Kasumi-1 (cell line): ENCODE measurements at places on chromosomes 7 and 10.

- DNase-seq, result peak; percentile 79
Observed at GRCh38 chr7:138705167-138705566, 4.0 kb upstream of the SVOPL start.

GRCh38 chr10:124566981-124567835 lies 105.6 kb downstream of the LHPP start:
- no peak for DNase-seq

DNA sequence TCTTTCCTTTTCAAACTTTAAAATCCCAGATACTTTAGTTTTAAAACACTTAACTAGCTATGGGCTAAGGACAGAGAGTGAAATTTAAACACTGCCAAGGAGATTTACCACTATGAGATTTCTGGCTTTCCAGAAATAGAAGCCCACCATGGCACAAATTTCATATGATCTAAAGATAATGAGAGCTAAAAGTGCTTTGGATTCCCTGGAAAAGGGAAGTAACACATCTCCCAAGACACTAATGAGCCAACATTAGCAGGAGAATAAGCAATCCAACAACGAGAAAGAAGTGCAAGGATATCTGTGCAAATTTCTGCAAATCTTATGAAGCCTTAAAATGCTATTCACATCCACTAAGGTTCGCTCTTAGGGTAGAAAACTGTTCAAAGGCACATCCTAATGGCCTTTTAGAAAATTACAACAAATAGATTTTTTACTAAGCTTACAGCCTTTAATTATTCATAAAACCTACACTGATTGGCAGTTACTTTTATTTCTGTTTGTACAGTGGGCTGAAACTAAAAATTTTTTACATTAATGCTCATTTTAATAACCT lies 100.3 kb downstream of the RAPGEF5 start:
- no peak for DNase-seq

DNA sequence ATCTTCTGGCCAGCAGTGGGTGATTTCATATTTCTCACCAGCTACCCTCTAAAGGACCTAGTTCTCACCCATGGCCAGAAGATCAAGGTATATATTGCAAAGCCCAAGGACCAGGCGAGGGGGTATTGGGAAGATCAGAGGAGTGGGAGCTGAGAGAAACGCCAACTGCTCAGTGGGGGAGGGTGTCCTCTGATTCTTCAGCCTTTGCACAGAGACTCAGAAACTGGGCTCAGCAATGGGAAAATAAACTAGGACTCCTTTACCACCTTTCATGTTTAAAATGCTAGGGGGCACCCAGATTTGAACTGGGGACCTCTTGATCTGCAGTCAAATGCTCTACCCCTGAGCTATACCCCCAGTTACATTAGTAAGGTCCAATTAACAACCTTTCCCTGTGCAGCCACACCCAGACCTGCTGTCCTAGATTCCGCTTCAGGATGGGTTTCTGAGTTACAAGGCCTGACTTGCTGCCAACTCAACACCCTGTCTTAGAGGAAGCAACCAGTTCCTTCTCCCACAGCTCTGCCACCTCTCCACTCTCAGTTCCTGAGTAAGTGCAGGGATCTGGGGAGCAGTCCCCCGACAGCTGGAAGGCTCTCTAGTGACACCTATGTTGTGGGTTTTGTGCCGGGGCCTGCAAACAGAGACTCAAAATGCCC lies 93.5 kb downstream of the ZNF783 start:
- DNase-seq, result no peak

- no peak for DNase-seq
Observed at GRCh38 chr7:22447008-22447407, 53.0 kb downstream of the STEAP1B start.

DNA sequence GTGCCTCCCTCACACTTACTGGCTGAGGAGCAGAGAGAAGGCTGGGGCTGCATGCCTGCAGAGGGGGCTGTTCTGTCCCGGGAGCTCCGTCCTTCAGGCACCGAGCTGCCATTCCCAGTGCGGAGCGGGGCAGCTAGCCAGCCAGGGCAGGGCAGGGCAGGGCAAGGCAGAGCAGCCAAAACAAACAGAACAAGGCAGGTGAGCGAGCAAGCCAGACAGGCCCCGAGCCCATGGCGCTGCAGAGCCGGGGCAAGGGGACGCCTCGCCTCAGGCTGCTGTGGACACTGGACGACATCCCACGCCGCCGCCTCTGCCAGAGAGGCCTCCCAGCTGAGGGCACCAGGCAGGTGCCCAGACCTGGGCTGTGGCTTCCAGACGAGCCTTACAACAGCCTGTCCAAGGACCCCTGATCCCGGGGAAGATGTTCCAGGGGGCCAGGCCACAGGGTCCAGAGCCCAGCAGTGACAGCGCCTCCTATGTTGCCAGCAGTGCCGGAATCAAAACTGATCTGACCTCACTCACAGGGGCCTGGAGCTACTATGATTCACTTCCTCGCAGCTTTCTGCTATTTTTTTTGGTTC lies 8.2 kb upstream of the NDST2 start:
- peak; percentile 88 for DNase-seq

DNA sequence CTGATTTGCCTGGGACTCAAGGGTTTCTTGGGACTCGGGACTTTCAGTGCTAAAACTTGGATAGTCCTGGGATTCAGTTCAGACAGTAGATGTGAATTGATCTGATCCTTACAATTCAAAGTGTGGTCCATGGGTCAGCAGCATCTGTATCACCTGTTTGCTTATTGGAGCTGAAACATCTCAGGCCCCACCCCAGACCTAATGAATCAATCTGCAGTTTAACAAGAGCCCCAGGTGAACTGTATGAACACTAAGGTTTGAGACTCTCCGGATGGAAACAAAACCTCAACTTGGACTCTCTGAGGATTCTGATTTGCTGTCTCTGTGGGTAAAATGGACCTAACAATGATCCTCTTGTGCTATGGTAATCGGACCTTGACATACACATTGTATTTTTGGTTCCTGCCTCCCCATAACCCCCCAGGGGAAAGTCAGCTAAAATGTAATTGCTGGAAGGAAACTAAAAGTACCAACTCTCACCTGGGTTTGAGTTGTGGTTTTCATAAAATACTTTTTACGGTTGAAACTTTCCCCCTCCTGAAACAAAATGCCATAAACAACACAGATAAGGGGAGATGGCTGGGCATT lies 11.7 kb downstream of the CYP26A1 start:
- no peak for DNase-seq

DNA sequence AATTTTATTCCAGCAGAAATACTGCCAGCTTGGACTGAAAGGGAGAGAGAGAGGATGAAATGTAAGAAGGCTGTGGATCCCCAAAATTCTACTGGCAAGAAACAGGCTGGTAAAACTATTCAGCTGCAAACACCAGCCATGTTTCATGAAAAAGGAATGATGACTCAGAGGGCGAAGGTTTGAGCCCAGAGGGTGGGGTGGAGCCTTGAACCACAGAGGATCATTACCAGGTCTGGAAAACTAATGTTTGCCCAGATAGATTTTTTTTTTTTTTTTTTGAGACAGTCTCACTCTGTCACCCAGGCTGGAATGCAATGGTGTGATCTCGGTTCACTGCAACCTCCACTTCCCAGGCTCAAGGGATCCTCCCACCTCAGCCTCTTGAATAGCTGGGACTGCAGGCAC lies 41.7 kb upstream of the NRF1 start:
- DNase-seq, result no peak

DNA sequence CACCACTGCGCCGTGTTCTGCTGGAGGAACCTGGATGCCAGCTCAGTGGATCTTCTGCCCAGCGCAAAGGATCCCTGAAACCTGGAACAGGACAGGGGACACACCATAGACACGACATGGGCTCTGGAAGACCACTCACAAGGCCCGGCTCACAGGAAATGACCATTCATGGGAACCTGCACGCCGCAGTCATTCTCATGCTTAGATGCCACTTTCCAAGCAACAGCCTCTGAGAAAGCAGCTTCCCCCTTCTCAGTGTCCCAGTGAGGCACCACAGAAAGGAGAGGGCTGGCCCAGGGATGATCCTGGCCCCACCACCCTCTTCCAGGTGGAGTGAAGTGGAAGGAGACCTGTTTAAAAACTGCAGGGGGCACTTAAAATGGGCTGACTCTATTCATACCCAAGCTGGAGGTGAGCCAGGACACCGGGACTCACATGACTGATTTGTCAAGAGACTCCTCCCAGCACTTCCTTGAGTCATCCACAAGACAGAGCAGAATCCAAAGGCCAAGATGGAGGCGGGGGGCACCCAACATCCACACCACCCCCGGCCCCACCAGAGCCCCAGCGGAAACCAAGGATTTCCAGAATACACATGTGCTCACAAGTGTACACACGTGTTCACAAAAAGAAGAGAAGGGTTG lies 11.2 kb downstream of the CTBP2 start:
- peak; percentile 59 for DNase-seq

DNA sequence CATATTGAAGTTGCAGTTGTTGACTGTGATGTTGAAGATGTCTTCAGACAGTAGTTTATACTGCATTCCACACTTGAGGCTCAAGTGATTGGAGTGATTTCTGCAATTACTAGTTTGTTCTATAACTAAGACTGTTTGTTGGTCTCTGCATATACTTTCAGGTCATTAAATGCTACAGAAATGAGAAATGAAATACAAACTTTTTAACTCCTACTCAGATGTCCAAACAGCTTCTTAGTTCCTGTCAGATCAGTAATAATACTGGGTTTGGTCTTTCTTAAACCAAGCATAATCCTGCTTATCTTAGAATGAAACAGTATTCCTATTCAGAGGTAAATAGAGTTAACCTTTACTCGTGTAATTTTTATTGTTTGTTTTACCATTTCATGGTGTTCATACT lies 115.9 kb downstream of the CCNY start:
- no peak for DNase-seq

GRCh38 chr7:38704751-38705150 lies 73.6 kb upstream of the AMPH start:
- DNase-seq, result no peak

DNA sequence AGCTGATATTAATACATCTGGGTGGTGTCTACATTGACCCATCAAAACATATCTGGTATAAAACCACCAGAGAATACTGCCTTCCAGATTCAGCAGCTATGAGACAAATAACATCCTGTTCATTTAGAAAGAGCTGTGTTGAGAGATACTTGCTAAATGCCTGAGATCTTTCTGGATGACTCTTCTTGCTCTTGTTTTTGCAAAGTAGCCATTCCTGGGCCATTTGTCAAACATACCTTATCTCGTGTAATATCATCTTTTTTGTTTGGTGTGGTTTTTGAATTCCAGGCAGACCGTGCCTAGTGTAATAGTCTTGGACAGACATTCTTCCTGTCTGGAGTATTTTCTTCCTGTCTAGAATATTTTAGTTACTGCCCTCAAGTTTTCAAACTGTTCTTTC lies 74.7 kb upstream of the PRR15 start:
- DNase-seq, result no peak

DNA sequence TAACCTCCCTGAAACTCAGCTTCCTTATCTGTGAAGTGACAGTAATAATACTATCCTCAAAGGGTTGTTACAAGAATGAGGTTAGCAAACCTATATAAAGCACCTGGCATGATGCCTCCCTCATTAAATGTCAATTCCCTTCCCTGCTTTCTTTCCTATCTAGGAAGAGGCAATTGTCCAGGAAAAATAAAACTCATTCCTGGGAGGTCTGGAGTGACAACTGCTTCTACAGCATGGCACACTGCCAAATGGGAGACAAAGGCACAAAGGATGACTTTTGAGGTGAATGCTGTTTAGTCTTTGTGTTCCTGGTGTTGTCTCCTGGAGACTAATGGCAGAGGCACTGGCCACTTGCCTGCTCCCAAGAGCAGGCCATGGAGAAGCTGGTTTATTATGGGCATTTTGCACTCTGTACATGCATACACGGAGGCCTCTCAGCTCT lies 32.2 kb upstream of the PDE1C start:
- DNase-seq, result no peak

- DNase-seq, result no peak
Observed at GRCh38 chr7:78473021-78473420, 674.4 kb downstream of the PHTF2 start.

- DNase-seq, result no peak
Observed at GRCh38 chr10:2970190-2970823, 97.0 kb upstream of the PFKP start.

- no peak for DNase-seq
Observed at GRCh38 chr7:93367254-93367653, 135.1 kb downstream of the VPS50 start.

GRCh38 chr7:19011212-19011611 lies 106.2 kb downstream of the TWIST1 start:
- no peak for DNase-seq

DNA sequence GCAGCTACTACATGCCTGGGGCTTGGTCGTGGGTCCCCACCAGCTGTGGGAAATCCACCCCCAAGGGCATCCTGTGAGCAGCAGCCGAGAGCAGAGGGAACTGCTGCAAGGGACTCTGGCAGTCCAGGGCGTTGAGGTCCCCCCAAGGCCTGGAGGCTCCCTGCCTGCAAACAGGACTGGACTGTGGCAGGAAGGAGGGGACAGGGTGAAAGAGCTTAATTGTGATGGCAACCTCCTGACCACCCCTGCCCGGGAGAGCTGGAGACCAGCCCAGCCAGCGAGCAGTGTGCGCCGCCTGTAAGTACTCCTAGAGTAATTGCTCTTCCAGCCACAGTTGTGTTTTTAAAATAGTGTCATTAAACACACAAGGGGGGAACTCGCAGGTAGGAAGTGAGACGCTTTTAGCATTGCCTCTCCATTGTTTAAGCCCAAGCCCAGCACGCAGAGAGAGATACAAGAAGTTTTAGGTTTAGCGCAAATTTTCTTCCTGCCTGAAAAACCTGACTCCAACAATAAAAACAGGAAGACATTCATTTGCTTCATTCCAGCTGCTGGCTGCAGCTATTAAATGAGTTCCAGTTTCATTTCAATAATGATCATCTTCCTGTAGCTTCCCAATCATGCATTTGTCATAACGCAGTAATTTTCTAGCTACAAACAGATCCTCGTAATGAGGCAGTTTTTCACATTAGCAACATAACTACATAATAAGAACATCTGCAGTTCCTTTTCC lies 111.1 kb downstream of the EBF3 start:
- DNase-seq, result no peak

GRCh38 chr10:5862360-5862961 lies 27.2 kb downstream of the ANKRD16 start:
- no peak for DNase-seq

GRCh38 chr10:47401874-47402640 lies 18.0 kb upstream of the ZNF488 start:
- no peak for DNase-seq
